MCF 10A (cell line): ENCODE measurements at places on chromosomes 4 and X. TPM values are rescaled to one million over a fixed set of nuclear protein-coding genes. Genes with fewer than 3 reads are reported as not detected.

GRCh38 chr4:148254621-148255343 is 187.4 kb downstream of the NR3C2 start:
- no peak overlapping the region for H3K4me3 ChIP-seq
- no peaks in the 10 kb centered on the region for H3K4me1 ChIP-seq
- no peak for DNase-seq
- no peaks in the 10 kb centered on the region for H3K27me3 ChIP-seq
- no peaks in the 10 kb centered on the region for H3K36me3 ChIP-seq
- H3K27ac ChIP-seq: no peak overlapping the region

DNA sequence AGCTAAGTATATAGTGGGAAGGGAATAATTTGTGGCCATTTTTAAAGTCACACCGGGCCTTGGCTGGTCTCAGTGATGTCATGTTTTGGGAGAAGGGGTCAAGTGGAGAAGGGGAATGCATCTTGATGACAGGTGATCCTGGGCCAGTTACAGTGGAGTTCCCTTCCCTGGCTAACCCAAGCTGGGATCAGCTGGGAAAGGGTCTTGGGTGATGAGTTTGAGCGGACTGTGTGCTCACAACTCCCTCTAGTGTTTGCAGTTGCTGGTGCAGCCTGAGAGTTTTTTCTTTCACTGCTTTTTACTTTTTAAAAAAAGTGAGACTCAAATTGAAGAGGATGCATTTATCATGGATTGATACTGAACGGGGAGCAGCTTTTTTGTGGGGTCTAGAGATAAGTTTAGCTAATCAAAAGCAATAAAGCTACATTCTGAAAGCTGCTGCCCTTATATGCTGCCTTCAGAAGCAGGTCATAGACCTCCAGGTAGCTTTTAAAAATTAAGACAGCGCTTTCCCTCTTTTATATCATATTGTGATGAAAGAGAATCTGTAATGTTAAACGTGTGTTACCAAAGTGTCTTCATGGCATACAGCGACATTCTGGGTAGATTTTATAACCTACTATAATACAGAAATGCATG is 164.7 kb downstream of the DCLK2 start:
- no peak overlapping the region for H3K27ac ChIP-seq
- no peak overlapping the region for H3K4me3 ChIP-seq
- H3K36me3 ChIP-seq: peaks cover 6% of the 10 kb centered on the region
- H3K27me3 ChIP-seq: no peaks in the 10 kb centered on the region
- peaks cover 4% of the 10 kb centered on the region for H3K4me1 ChIP-seq

GRCh38 chr4:170716868-170717267 is 627.1 kb upstream of the AADAT start:
- no peaks in the 10 kb centered on the region for H3K27me3 ChIP-seq
- H3K27ac ChIP-seq: no peak overlapping the region
- H3K4me3 ChIP-seq: no peak overlapping the region
- no peak for DNase-seq
- H3K36me3 ChIP-seq: no peaks in the 10 kb centered on the region
- H3K4me1 ChIP-seq: no peaks in the 10 kb centered on the region

Gene ITM2A
- not detected in 2 replicates for total RNA-seq

Gene SPANXN3
- not detected in 2 replicates for total RNA-seq

DNA sequence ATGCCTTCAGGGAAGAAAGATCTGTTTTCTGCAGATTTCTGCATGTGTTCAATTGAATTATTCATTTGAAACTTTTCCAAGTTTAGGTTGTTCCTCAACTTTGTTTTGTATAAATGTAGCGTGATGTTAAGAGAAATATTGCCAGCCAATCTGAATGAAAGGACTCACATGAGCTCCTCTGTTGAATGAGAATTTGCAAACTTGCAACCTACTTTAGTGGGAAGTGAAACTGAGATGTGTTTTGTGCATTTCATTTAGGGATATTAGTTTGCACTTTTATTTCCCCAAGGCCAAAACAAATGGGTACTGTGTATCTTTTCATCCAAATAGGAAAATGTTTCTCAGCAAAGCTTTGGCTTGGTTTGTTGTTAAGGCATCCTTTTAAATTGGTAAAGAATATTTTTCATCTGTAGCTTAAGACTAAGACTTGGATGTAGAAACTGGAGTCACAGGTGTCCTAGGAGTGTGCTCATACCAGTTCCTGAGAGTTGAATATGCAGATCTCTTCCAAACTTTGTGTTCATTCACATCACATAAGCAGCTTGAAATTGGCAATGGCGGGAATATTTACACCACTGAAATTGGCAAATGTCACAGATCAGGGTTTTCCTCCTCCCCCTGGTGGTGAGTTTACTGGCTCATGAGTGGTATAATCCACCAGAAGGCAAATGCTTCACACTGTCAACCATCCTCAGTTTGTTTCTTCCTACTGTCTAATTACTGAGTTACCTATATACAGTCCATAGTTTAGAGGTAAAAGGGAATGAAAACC is 193.6 kb upstream of the BANK1 start:
- no peak overlapping the region for H3K4me3 ChIP-seq
- peaks cover 5% of the 10 kb centered on the region for H3K4me1 ChIP-seq
- DNase-seq: peak; percentile 5
- no peak overlapping the region for H3K27ac ChIP-seq

DNA sequence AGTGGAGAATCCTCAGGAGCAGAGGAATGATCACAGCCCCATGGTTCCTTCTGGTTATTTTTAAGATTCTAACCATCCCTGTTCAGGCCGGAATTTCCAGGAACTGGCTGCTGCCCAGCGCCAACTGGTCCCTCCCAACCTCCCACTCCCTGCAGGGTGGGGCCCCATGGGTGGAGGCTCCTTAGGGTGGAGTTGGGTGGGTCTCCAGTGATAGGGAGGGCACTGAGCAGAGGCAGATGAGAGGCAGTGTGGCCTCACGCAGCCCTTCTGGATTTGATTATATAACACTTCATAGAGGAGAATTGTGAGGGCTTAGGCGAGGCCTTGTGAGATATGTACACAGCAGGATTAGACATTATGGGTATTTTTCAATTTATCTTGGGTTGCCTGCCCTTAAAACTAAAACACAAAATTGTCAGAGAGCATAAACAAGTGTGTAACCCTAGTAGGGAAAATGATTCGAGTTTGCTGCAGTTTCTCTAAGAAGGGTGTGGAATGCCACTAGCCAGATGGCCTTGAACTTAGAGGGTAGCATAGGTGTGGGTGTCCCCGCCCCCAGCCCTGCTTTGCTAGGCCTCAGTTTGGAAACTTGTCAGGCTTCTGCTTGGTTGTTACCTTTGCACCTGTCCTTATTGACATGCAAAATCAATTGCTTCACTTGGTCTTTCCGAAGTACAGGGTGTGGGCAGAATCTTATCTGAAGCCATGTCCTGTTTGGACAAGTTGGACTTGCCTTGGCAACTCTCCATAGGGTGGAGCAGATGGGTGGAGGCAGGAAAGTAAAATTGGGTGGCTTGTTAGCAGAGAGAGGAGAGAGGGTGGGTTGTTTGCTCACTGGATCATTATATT is 9.4 kb downstream of the KLF3 start:
- peak overlapping the region; percentile 55 for H3K4me3 ChIP-seq
- no peaks in the 10 kb centered on the region for H3K27me3 ChIP-seq
- peaks cover 6% of the 10 kb centered on the region for H3K36me3 ChIP-seq
- DNase-seq: peak; percentile 91
- H3K27ac ChIP-seq: peak overlapping the region; percentile 81

DNA sequence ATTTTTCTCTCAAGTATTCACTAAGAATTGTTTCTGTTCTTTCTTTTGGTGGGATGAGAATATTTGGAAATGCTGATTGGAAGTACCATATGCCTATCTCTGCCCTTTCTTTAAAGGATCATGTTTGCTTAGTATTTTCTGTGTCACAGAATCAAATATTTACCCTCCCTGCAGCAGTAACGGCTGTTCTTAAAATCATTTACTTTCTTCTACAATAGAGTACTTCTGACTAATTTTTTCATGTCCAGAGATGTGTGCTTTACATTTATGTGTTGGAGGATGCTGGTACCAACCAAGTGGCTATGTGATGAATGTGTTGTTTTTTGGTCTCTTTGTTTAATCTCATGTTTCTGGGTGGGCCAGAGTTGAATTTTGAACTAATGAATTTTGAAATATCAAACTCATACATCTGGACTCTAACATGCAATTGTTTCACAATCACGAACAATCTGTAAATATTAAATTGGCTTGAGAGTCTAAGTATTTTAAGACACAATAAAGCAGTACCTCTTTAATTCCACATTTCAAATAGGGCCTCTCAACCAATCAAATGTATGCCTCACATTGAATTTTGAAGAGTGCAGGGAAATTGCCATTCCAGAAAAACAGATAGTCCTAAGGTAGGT is 59.4 kb upstream of the ARSJ start:
- no peaks in the 10 kb centered on the region for H3K36me3 ChIP-seq
- peaks cover 13% of the 10 kb centered on the region for H3K4me1 ChIP-seq
- no peak overlapping the region for H3K4me3 ChIP-seq
- no peak overlapping the region for H3K27ac ChIP-seq
- DNase-seq: no peak
- no peaks in the 10 kb centered on the region for H3K27me3 ChIP-seq

DNA sequence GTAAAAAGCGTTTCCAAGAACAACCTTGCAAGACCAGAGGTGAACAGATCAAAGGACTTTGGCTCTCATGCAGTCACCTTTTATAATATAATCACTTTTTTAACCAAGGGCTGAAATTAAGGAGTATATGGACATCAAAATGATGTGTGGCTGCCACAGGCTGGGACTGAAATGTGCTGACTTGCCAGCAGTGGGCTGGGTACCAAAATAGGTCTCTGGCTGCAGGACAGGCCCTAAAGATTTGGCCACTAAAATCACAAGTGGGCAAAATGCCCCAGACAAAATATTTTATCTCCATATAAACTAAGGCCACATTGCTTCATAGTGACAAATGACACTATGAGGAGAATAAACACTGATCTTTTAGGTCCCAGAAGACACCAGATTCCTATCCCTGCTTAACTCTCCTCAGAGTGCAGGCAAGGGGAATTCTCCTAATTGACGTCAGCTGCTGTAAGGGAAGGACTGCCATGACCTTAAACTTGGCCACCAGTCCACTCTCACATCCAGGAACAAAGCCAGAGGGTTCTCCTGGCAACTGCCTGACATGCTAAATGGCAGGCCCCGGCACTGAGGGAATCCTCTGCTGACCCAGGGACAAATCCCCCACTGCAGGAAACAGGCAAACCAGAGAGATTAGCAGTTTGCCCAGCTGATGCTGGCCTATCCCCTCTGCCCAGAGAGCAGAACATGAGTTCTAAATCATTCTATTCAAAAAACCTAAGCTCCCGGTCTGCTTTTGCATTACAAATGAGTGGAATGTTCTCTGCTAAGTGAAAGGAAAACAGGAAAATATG is 155.8 kb downstream of the PPP3CA start:
- peaks cover 19% of the 10 kb centered on the region for H3K4me1 ChIP-seq
- no peak for DNase-seq
- H3K36me3 ChIP-seq: no peaks in the 10 kb centered on the region

DNA sequence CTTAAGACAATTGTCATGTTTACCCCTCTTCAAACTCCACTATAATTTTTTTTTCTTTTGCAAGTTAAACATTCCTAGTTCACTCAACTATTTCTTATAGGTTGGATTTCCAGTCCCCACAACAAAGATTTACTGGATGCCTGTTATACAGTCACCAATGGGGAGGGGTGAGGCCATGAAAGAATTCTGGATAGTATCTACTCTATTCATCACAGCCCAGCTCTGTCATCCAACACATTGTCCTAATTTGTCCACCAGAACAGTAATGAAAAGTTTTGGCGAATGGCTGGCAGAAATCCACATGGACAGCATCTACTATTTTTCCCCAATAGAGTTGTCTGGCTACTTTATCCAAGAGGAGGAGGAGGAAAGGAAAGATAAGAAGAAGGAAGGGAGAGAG is 192.7 kb upstream of the S100G start:
- no peak for DNase-seq
- H3K4me1 ChIP-seq: no peaks in the 10 kb centered on the region
- H3K27me3 ChIP-seq: peaks cover 46% of the 10 kb centered on the region
- no peaks in the 10 kb centered on the region for H3K36me3 ChIP-seq
- H3K27ac ChIP-seq: no peak overlapping the region

Gene SMAD1
- total RNA-seq: 23.7 and 27.9 TPM in 2 replicates

DNA sequence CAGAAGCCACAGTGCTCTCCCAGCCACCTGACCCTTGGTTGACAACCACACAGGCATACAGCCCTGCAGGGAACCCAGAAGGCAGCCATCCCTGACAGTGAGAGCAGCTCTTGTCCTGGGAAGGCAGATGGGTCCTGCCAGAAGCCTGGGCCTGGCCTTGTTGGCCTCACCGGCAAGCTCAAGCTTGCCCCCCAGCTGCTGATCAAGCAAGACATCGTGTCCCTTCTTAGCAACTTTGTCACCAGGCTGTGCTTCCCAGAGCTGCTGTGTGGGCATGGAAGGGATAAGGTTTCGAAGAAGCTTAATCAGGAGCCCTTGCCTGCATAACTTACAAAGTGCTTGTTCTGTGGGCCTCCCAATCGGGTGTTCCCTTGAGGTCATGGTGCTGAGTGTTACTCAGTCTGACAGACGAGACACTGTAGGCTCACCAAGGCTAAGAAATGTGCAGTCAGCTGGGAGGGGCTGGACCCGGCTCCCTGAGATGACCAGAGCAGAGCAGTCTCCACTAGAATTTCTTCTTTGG is 6.8 kb upstream of the ABLIM2 start:
- DNase-seq: no peak
- H3K4me1 ChIP-seq: no peaks in the 10 kb centered on the region
- peaks cover 7% of the 10 kb centered on the region for H3K36me3 ChIP-seq
- peaks cover 17% of the 10 kb centered on the region for H3K27me3 ChIP-seq
- H3K27ac ChIP-seq: no peak overlapping the region

- no peak for DNase-seq
- H3K27me3 ChIP-seq: no peaks in the 10 kb centered on the region
- H3K27ac ChIP-seq: no peak overlapping the region
- no peaks in the 10 kb centered on the region for H3K36me3 ChIP-seq
- H3K4me3 ChIP-seq: no peak overlapping the region
Measured at GRCh38 chr4:90825849-90826248, 698.7 kb downstream of the CCSER1 start.

- H3K27me3 ChIP-seq: peaks cover 10% of the 10 kb centered on the region
- no peak overlapping the region for H3K27ac ChIP-seq
- peaks cover 6% of the 10 kb centered on the region for H3K36me3 ChIP-seq
Measured at GRCh38 chrX:133290076-133290475, 71.9 kb upstream of the TFDP3 start.

Gene TMPRSS11F
- not detected in 2 replicates for total RNA-seq
